ENCODE measurements at places on chromosomes 2 and 18.

DNA sequence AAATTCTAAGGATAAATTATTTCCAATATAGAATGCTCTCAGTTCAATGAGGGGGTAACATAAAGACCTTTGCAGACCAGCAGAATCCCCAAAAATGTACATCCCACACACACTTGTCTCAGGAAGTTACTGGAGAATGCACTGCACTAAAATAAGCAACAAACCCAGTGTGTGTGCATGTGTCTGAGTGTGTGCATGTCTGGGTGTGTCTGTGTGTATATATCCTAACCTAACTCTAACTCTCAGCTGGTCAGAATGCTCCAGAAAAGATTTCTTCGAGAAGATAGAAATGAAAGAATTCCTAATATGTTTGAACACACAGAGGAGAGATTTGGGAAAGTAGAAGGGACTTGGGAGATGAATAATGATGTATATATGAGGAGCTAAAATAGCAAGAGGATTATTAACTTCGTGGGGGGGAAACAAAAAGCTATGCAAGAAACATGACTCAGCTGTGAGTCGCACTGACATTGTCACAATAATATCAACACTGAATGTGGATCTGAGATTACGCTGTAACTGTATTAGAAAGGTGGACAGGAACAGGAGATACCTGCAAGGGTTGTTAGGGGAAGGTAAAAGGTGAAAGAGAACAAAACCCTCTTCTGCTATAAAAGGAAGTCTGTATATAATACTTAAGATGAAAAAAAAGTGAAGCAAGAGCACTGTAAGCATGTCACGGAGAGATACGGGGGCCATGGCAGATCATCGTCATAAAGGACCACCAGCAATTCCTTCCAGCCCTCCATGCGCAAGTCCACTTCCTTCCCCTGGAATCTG, 11.1 kb downstream of the COLEC12 start:
- DNase-seq: no peak

DNA sequence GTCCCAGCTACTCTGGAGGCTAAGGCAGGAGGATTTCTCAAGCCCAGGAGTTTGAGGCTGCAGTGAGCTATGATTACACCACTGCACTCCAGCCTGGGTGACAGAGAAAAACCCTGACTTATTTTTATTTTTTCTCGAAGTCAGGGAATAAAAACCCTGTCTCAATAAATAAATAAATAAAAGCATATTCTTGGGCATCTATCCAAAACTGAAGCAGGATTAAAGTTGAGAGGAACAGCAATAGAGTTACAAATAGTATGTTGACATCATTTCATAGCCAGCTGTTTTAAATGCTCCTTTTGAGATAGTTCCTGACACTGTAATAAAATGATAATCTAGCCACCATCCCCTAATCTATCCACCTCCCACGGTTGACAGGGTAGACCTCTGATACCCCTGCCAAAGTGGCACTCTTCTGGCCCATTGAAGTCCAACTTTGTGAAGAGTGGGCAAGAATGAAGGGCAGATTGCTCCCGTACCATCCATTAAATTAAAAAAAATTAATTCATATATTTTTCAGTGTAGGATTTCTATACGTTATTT, 42.3 kb upstream of the LPIN2 start:
- DNase-seq: peak; percentile 54

DNA sequence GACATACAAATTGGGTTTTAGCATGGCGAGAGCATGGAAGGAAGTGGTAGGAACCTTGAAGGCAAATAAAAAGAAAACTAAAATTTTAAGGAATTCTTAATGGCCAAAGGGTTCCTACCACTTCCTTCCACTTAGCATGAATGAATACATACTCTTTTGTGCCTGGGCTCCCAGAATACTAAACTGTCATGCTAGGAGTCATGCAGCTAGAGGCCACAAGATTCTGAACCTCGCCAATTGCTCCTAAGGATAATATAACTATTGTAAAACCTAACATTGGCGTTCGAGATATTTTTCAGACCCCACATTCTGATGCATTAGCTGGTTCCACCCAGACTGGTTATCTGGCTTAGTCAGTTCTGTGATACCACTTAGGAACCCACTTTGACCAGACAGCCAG, 38.6 kb upstream of the ARHGAP25 start:
- DNase-seq: no peak

- DNase-seq: no peak
Measured at GRCh38 chr2:217802876-217803652, 199.7 kb downstream of the TNS1 start.

GRCh38 chr2:5215989-5216607, 476.1 kb upstream of the SOX11 start:
- DNase-seq: no peak

GRCh38 chr2:41610501-41611190, 437.2 kb upstream of the PKDCC start:
- no peak for DNase-seq

GRCh38 chr2:203708846-203709396, 2.5 kb downstream of the CD28 start:
- no peak for DNase-seq

- no peak for DNase-seq
Measured at GRCh38 chr18:28099237-28099636, 77.7 kb downstream of the CDH2 start.

- DNase-seq: no peak
Measured at GRCh38 chr18:44602845-44603244, 77.8 kb upstream of the SETBP1 start.

DNA sequence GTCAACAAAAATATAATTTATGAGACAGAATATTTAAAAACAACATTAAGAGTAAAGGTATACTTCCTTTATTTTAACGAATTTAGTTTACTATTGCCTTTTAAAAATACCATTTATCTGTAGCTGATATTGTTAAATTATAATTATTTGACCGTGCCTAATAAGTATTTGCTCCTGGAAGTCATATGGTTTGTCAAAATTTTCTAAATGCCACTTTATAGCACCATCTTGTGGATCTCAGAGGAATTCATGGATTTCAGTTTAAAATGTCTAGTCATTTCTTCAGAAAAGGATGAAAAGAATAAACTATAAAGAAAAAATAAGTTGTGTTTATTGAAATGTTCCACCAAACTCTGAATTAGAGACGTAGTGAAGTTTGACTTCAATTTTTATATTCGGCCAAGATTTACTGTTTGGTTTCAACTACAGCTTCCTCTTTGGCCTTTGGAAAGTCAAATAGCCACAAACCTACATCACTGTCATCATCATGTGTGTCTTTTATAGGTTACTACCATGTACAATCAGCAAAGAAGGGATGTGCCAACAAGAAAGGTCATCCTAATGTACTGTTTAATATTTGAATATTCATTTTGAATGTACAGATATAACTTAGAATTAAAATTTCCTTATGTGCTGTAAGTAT, 10.3 kb upstream of the FTCDNL1 start:
- peak; percentile 33 for DNase-seq

DNA sequence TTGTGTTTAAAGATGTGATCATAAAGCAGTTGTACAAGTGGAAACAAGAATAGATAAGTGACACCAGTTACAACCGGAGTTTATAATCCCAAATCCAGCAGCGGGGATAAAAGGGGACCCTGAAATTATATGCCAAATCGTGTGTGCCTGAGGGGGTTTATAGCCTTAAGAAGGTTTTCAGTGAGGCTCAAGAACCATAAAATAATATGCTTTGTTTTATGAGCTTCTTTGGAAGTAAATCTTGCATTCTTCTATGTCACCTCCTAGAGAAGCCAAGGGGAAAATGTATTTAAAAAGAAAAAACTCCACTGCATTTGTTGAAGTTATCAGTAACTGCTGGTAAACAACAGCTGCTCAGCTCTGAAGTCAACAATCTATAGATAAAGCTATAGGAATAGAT, 25.8 kb upstream of the MAP3K20 start:
- DNase-seq: no peak

- no peak for DNase-seq
Measured at GRCh38 chr2:11788461-11789124, 42.2 kb downstream of the LPIN1 start.

GRCh38 chr2:121710470-121711170, 26.1 kb downstream of the NIFK start:
- no peak for DNase-seq

- no peak for DNase-seq
Measured at GRCh38 chr18:25495606-25496005, 143.6 kb upstream of the ZNF521 start.

- DNase-seq: peak; percentile 57
Measured at GRCh38 chr2:160433466-160434140, 60.0 kb downstream of the RBMS1 start.
